ENCODE measurements at places on chromosomes 2 and 18. TPM values are rescaled to one million over a fixed set of nuclear protein-coding genes. Genes with fewer than 3 reads are reported as not detected.

GRCh38 chr18:62183578-62184195, 3.2 kb downstream of the PIGN start:
- DNase-seq: no peak

GRCh38 chr2:31212659-31213600, 4.4 kb downstream of the CAPN14 start:
- no peak for DNase-seq

DNA sequence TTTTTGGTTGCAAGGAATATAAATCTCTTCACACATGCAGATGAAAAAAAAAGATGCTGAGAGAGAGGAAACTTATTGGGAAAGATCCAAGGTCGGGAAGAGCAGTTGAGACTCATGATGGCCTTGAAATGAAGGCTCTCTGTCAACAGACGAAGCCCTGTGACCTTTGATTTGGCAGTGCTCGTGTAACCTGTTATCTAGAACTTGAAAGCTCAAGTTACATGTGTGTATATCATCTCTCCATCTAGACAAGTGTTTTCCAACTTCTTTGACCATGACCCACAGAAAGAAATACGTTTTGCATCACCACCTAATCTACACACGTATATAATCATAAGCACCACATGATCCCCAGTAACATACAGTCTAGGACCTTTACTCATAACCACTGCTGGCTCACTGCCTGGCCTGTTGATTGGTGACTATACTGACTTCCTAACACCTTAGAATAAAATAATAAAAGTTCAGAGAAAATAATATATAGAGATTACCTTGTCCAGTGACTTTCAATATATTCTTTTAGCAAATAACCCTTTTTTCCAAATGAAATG, 319.0 kb upstream of the PKDCC start:
- DNase-seq: no peak

DNA sequence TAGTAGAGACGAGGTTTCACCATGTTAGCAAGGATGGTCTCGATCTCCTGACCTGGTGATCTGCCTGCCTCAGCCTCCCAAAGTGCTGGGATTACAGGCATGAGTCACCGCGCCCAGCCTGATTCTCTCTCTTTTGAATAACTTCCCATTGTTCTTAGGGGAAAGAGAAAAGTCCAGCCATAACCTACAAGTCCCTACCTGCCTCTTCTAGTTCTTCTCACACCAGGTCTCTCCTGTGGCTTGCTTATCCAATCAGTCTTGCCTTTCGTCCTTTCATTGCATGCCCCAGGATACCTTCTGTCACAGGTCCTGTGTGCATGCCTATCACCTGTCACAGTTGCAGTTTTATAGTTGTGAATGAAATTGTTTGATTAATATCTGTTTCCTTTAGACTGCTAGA, 148.1 kb downstream of the SLC4A3 start:
- DNase-seq: no peak

GRCh38 chr2:240252872-240253511, 112.5 kb upstream of the OTOS start:
- DNase-seq: no peak

DNA sequence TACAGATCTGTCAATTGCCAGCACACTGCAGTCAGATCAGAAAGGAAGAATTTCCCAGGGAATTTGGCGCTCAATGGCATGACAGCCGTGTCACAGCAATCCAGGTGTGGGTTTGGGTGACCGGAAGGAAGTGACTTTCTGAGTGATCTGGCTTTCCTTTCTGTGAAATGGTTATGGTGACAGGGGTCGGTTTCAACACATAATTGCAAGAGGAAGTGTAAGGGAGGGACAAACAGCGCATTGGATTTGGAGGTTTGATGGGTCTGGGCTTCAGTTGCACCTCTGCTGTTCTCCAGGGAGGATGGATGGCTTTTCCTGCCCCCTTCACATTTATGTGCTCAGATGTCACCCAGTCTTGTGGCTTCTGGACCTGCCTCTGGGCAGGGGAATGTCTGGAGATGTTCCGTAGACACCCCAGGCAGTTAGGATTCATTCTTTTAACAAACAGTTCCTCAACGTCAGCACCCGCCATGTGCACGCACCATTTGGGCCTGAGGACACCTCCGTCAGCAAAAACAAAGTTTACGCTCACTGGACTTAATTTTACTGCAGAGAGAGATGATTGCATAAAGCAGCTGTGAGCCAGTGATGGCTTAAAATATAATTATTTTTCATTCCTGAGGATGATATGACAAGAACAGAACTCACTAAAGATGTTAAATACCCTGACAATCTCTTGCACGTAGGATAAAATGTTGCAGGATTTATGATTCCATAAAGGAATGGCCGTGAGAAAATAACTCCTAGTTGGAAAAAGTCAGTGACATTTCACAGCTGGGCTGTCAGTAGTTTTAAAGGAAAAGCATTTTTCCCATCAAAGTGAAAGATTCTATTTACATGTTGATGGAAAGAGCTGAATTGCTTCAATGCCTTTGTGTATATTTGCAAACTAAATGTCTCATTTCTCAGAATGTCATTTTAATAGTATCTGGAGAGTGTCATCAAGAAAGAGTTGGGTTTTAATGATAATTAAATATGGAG, 36.9 kb downstream of the MBP start:
- no peak for DNase-seq

DNA sequence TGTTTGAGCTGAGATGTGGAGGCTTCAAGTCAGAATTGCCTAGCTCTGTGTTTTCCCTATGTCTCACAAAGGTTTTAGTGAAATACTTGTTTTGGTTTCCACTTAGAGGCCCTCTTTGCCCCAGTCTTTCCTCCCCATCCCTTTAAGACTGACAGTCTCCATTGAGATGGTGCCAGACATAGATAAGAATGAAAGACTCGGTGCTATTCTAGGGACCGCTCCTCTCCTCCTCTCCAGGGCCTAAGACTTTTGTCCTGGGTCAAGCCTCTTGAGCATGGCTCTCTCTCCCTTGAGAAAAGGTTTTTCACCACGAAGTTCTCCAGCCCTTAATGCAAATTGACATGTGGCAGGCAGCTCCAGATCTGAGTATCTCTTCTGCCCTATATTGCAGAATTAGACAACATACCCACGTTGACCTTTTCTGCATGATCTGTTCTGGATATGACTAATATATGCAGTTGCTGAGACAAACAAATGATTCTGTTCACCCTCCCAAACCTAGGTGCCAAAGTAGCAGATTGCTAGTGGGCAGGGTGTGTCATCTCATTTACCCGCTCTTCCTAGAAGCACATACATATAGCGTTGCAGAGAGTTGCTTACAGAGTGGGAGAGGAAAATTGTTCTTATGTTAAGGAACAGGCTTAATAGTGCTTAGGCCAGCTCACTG, 47.5 kb upstream of the ACSL3 start:
- no peak for DNase-seq

- DNase-seq: peak; percentile 34
Measured at GRCh38 chr2:72182547-72182946, 34.9 kb upstream of the CYP26B1 start.

DNA sequence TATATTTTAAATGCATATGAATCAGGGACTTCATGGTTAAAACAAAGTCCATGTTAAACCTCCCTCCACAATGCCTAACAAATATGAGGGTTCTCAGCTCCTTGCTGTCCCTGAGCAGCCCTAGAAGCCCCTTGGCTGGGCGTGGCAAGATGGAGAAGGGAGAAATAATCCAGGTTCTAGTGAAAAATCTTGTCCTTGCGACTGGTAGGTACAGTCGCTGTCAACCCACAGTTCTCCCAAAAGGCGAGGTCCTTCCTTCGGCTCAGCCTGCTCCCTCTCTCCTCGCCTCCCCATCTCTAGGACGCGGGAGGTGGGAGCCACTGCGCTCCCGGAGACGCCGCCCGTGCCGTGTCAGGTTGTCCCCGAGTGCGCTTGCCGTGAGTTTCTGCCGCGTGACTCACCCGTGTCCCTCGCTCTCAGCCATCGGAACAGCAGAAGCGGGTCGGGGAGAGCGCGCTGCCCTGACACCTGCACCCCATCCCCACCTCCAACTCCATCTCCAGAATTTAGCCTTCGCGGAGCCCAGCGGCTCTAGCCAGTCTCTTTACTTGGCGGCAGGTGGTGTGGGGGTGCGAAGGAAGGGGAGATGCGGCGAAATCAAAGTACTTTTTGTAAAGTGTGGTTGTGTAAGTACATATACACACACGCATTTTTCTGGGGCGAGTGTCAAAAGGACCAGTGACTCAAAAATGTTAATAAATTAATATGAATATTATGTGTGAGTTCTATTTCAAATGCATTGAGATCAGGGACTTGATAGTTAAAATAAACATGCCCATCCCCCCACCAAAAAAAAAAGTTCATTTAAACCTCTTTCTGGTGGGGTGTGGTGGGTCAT, 65.1 kb upstream of the TMEM17 start:
- no peak for DNase-seq

GRCh38 chr2:171551836-171552235, 29.6 kb downstream of the CYBRD1 start:
- no peak for DNase-seq

DNA sequence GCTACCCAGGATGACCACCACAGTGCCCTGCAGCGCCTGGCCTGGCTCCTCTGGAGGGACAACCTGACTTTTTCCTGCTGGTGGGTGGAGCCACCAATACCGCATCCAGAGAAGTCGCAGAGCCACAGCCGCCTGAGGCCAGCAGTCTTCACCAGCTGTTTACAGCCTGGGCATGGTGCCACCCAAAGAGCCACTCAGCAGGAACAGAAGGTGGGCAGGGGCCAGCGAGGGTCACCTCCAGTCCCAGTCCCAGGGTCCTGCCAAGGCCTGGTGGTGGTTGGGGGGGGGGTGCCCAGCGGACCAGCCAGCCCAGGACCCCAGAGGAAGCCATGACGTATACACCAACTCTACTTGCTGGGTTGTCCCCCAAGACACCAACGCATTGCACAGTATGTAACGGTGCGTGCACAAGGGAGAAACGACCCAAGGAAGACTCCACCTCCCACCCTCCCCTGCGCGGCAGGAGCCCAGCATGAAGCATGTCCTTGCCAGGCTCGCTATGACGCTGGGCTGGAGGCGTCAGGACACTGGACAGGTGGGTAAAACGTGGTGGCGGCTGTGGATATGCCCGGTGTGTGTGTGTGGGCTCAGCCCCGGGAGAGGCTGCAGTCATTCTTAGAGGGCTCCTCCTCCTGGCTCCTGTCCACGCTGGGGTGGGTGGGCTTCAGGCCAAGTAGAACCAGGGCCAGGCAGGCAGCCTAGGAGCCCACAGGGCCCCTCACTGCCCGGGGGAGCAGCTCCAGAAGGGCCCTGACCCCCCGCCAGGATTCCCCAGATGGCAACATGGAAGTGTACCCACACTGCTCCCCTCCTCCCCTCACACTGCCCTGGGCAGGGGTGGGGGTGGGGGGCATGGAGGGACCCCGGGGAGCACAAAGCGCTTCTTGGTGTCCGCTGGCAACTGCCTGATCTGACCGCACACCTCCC, 49.3 kb downstream of the HS6ST1 start:
- peak; percentile 16 for DNase-seq

DNA sequence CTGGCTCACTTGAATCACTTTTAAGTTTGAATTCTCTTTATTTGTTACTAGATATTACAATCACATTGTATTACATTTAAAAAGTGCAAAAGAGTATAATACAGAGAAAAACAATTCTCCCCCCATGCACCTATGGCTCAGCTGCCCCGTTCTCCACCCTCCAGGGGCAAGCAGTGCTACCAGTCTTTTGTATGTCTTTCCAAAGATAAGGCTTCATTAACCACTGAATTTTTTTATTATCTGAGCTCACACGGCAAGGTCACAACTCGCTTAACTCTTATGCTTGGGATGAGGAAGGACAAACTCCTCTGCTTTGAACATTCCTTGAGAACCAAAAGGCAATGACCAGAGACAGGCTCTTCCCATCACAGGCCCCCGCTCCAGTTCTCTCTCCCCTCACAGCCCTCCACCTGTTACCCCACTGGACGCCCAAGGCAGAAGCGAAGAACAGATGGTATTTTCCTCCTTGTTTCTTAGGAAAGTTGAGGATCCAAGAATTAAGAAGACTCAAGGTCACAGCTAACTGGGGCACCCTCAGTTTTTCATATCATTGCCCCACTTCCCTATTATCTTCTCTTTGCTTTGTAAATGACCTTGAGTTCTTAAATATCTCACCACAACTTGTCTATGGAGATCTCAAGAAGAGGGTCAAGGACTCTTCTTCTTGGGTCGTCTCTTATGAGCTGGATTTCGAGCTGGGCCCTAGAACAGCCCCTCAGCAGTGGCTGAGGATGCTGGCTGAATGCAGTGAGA, 30.1 kb downstream of the SH2D6 start:
- no peak for DNase-seq

DNA sequence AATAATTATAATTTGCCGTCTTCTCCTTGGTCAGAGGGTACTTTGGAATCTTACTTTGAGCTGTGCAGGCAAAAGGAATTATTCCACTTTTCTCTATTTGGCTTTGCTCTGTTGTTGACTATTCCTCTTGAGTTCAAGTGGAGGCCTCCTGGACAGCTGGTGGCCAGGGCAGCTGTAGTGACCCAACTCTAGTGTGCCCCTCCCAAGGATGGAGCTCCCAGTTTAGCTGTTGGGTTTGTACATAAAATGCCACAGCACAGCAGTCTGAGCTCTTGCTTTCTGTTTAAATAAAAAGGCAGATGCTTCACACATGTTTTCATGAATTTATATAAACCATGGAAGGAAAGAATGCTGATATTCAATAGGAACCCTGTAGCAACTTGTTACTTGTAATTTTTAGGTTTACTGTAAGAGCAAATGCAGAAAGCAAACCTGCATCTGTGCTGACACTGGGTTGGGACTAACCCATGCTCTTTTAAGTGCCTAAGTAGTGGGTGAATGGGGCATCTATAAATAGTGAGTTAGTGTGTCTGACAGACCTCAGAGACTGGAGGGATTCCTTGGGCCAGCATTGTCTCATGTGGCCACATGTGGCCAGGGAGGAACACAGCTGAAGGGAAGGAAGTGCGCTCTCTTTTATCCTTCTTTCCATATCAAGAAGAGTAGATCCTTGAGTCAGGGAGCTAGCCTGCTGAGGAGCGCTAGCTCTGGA, 121.8 kb downstream of the FHOD3 start:
- no peak for DNase-seq

Gene FHL2
- total RNA-seq: 598 TPM

Gene PDCL3
- 25.0 TPM for total RNA-seq

Gene LOXL3
- total RNA-seq: 4.0 TPM

Gene CYBRD1
- 52.1 TPM for total RNA-seq

Gene EMILIN1
- total RNA-seq: 19.9 TPM

Gene RUFY4
- total RNA-seq: not detected

Gene RASGRP3
- total RNA-seq: 58.2 TPM

All from heart right ventricle (tissue), 16 donors.